ENCODE measurements at places on chromosomes 6 and 20. TPM values are rescaled to one million over a fixed set of nuclear protein-coding genes. Genes with fewer than 3 reads are reported as not detected.

The HACE1 gene
- total RNA-seq, result 81.7 TPM

The XKR7 gene
- total RNA-seq, result 18.2 TPM

The SOD2 gene
- total RNA-seq, result 28.2 TPM

The CST9L gene
- total RNA-seq, result not detected

The ACTL10 gene
- total RNA-seq, result 1.6 TPM

The CTAGE9 gene
- not detected for total RNA-seq

The PANK2 gene
- 54.5 TPM for total RNA-seq

The PARD6B gene
- 9.4 TPM for total RNA-seq

The DNMT3B gene
- 11.9 TPM for total RNA-seq

The PROKR2 gene
- total RNA-seq, result 44.8 TPM

The PACRG gene
- 8.5 TPM for total RNA-seq

The MROH8 gene
- total RNA-seq, result 4.4 TPM

The ECT2L gene
- total RNA-seq, result 0.31 TPM
